Astrocyte of the spinal cord (primary cell): ENCODE measurements at places on chromosomes 2 and 18.

DNA sequence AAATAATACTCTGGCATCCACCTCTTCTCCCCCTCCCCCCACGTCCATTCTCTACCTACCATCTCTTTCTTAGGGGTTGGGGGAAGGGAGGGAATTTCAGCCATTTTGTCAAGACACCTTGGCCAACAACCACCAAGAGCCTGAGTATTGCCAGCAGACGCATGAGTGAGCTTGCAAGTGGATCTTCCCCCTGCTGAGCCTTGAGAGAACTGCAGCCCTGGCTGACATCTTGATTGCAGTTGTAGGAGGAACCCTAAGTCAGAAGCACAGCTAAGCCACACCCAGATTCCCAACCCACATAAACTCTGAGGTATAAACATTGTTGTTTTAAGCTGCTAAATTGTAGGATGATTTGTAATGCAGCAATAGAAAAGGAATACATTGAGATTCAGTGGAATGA, 165.6 kb downstream of the TMEFF2 start:
- no peak for DNase-seq

DNA sequence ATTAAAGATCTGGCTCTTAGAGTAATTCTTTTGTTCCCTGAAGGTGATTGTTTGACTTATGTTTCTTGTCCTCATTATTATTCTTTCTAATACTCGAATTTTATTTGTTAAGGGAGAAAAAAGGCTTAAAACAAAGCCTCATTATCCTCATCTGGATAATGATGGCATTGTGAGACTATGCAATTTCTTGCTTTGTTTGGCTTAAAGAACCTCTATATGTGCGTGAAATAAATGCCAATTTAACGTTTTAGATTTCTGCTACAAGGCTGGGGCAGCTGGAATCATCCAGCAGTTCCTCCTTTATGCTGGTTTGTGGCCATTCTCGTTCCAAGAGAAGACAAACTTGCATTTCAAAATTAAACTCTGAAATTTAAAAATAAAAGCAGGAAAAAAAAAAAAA, 4.9 kb upstream of the DPYSL5 start:
- DNase-seq, result no peak

- DNase-seq, result no peak
Measured at GRCh38 chr2:31324016-31324633, 90.2 kb downstream of the EHD3 start.

GRCh38 chr2:88265352-88266303, 95.5 kb downstream of the THNSL2 start:
- DNase-seq, result peak; percentile 1

- no peak for DNase-seq
Measured at GRCh38 chr18:5890331-5891183, 4.8 kb downstream of the TMEM200C start.

- DNase-seq, result peak; percentile 59
Measured at GRCh38 chr18:34023471-34023870, 201.2 kb downstream of the NOL4 start.

DNA sequence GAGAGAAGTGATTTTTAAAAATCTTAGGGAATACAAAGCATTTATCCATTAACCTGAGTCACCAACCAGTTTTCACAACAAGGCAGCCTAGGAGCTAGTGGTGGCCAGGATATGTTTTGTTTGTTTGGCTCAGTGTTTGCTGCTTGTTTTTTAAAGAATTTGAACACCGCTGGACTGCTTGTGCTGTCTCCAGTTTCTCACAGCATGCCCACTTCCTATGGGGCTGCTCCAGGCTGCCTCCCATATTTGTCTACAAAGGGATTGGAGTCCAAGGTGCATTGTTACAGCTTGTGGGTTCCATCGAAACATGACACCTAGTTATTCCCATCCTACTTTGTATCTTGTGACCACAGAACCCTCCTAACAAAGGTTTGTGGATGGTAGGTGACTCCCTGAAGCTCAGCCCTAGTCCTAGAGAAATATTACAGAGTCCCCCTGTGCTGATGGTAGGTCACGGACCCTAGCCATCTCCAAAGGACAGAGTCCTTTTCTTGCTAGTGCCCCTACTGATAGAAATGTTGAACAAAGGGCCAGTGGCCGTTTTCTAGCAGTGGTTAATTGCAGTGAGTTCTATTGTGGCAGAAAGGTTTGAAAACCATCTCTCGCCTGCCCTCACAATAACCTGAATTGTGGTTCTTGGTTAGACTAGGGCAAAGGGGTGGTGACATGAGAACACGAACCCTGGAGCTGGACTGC, 23.2 kb downstream of the GPR39 start:
- DNase-seq, result peak; percentile 80

- DNase-seq, result no peak
Measured at GRCh38 chr2:143440411-143441012, 311.3 kb downstream of the ARHGAP15 start.

- DNase-seq, result peak; percentile 55
Measured at GRCh38 chr2:205435970-205436369, 246.3 kb upstream of the NRP2 start.

DNA sequence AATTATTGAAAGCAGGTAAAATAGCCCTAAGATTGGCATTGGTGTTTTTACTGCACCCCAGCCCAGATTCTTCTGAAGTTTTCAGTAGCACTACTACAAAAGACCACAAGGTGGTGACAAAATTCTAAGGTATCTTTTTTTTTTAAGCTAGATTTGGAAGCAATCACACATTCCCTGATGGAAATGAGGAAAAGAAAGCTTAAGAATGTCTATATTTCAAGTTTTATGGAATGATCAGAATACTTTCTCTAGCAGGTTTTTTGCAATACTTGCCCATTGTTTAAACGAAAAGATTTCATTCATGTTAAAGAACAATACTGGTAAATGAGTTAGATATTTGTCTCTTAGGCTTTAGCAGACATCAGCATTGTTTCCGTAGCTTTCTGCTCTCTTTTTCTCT, 32.1 kb upstream of the ZNF638 start:
- DNase-seq, result peak; percentile 55

DNA sequence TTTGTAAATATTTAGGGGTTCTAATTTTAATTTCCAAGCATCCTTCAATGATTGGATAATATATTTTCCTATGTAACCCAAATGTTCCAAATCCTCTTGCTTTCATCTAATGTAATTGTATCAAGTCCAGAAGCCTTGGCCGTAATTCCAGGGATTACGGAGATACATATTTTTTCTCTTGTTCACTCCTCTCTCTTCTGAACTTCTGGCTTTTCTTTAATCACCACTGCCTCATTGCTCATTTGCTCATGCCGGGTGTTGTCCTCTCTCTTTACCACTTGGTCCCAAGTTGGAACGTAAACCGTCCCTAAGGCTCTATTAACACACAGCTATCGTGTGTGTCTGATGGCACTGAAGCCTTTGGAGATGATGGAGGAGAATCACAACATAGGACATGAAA, 188.7 kb upstream of the COL3A1 start:
- no peak for DNase-seq
